ENCODE measurements at places on chromosomes 7 and 10.

GRCh38 chr7:12490107-12490688 is 80.3 kb upstream of the SCIN start:
- DNase-seq = no peak

DNA sequence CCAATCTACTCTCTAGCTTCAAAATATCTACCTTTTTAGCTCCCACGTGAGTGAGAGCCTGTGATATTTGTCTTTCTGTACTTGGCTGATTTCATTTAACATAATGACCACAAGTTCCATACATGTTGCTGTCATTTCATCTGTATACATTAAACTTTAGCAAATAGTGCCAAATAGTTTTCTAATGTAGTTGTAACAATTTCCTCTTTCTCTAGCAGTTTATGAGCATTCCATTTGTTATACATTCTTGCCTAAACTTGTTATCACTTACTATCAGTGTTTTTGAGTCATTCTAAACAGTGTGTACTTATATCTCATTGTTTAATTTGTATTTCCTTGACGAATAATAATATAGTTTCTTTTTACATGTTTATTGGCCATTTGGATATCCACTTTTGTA is 77.2 kb downstream of the NEUROD6 start:
- DNase-seq = no peak

DNA sequence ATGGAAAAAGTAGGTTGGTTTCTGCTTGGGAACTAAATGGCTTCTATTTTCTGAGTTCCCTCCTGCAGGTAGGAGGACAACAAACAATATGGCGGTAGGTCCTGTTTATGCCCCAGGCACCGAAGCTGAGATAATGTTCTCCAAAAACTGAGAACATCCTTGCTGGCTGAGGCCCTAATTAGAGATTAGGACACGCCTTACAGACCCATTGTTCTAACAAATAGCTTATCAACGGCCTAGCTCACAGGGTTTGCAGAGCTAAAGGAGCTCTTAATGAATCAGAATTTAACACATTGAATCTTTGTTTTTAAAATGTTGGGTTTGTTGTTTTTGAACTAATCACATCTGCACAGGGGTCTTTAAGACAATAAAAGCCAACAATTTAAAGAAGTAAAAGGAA is 37.0 kb downstream of the HTR5A start:
- no peak for DNase-seq

DNA sequence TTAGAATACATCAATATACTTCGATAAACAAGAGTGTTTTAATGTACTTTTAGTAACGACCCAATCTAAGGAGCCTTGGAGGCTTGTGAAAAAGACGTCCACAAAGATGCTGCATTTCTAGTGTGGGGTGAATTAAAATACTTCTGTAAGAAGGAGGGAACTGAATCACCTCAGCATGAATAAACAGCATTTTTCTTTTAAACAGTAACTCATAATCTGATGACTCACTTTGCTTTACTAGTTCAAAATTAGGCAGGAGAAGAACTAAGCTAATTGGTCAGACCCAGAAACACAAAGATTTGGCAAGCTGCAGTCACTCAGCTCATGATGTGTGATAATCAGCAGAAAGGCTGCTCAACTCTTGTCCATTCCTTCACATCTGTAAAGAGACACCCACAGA is 24.2 kb downstream of the NCOA4 start:
- no peak for DNase-seq

- DNase-seq = no peak
Observed at GRCh38 chr7:47804767-47805545, 143.3 kb downstream of the PKD1L1 start.

DNA sequence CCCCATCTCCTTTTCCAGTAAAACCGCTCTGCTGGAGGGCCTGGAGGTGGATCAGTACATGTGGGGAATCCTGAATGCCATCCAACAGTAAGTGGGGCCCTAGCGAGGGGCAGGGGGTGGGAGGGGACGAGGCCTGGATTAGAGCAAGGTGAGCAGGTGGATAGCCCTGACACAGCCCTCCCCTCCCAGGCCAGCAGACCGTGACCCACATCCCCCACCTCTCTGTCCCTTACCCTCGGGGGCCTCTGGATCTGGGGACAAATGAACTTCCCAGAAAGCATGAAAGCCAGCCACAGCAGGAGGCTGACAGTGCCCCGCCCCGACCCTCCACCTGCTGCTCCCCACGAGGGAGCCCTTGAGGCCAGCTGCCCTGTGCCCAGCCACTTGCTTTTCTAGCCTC is 41.8 kb upstream of the PPIF start:
- DNase-seq = no peak

DNA sequence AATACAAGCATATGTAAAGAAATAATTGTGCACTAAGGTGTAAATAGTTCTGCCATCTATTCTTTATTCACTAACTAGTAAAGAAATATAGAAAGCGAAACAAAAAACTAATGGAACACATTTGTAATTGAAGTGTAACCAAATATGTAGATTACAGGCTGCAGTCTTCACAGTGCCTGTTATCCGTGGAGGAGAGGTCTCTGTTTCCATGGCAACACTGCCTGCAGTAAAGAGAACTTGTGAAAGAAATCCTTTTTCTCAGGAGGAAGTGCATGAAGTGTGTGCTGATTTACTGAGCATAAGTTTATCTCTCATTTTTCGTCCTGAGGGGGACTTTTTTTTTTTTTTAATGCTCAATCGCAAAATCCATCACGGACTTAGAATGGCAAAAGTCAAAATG is 102.5 kb downstream of the APBB1IP start:
- DNase-seq = no peak

DNA sequence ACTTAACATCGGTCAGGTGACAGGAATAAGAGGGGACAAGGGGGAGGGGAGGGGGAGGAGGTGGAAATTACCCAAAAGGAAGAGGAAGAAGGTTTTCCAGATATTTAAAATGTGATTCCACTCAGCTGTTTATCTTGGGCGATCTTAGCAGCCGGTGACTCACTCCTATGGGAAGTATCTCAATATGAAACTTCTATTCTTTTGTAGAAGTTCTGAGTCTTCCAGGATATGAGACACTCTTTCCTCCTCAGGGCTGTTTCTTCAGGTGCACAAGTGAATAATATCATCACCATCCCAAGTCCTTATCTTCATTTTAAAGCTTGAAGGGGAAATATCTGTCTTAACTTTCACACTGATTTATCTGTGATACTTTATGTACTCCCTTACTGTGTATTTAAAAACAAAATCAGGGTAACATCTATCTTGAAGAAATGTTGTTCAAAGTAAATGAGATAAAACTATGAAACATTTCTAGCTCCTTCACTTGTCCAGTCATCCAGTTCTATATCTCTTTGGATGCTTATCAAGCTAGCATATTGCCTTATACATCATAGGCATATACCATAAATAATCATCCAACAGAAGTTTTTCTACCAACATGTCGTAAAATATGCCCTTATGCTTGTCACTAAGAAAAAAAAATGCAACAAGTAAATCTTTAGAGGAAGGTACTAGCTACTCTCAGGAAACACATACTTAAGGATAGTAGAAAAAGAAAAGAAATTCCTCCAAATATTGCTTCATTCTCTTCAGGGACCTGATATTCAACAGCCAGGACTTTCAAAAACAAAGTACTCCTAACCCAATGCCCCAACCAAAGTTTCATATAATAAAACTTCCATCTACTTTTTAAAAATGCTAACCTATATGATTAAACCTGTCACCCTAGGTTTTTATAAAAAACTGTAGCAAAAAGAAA is 13.7 kb downstream of the DOCK4 start:
- DNase-seq = no peak

GRCh38 chr10:92544296-92544695 is 29.6 kb downstream of the IDE start:
- no peak for DNase-seq

DNA sequence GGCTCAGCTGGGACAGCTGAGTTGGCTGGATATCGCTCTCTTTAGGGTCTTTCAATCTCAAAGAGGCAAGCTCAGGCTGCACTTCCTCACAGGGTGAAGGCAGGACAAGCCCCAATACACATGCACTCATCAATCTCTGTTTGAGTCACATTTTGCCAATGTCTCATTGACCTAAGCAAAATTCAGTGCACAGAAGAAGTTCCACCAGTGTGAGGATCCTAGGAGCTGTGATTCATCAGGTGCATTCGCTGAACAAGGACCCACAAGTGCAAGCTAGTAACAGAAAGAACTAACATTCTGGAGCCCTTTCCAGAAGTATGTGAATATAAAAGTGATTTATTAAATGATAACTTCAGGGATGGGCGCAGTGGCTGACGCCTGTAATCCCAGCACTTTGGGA is 477.2 kb downstream of the GPAM start:
- no peak for DNase-seq

DNA sequence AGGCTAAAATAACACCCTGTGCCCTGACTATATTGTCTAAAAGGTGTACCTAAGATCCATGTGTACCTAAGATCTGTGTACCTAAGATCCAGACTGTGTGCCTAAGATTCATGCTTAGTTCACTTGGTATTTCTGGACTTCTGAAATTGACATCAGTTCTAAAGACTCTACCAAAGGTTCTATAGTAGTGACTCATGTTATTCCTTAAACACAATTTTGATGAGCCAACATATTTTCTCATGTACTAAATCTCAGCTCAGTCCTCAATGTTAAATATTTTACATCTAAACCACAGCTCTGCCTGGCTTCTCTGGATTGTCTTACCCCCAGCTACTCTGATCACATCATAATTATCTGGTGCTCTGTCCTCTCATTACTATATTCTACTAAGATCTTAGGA is 802.3 kb upstream of the SORCS1 start:
- no peak for DNase-seq

DNA sequence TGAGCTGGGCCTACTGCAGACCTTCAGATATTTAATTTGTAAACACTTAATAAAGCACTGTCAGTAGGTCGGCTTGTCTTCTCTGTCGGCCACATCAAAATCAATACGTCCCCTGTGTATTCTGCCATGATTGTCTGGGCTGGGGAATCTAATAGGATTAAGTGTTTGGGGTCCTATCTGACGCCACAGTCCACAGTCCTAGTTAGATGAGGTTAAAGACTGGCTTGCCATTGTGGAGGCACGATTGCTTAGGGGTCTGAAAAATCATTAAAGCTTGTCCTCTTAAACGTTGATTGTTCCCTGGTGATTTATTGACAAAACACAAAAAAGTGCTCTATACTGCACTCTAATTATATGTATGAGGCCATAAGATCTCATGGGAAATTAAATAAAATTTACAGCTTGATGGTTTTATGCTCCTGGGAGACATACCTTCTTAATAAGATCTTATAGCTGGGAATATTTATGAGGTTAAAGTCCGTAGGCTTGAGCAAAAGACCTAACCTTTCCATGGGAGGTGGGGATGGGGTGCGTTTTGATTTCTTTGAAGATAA is 650.3 kb upstream of the GALNT17 start:
- no peak for DNase-seq

DNA sequence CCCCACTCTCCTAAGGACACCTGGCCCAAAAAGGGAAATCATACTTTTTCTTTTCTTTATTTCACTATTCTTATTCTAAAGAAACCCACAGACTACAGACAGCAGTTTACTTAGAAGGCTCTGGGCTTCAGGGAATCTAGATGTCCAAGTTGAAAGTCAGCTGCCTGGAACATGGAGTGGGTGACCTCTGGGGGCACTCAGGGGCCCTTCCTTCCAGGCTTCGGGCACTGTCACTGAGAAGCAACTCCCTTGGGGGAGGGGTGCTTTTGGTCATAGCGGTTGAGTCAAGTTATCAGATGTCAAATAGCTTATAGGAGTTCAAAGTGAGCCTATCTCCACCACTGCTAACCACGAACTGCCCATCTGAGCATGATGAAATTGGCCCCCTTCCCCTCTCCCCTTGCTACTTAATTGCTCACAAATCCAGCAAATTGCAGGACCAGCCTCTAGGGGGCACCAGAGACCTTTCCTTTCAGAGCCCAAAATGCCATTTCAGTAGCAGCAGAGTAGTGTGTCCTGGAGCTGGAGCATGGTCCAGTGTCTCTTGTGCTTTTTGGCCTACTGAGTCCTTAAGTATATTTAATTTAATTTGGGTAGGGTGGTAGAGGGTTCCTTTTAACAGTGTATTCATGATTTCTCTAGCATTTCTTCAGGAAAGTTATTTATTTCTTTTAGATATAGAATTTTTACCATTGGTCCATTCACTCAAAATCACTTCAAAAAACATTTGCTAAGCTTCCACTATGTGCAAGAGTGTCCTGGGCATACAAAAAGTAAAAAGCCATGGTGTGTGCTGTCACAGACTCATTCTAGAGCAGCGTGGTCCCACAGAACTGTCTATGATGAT is 463.8 kb downstream of the KCNMA1 start:
- peak; percentile 67 for DNase-seq

- no peak for DNase-seq
Observed at GRCh38 chr10:11482306-11482705, 129.1 kb downstream of the USP6NL start.

- no peak for DNase-seq
Observed at GRCh38 chr7:50308532-50309385, 4.2 kb downstream of the IKZF1 start.

DNA sequence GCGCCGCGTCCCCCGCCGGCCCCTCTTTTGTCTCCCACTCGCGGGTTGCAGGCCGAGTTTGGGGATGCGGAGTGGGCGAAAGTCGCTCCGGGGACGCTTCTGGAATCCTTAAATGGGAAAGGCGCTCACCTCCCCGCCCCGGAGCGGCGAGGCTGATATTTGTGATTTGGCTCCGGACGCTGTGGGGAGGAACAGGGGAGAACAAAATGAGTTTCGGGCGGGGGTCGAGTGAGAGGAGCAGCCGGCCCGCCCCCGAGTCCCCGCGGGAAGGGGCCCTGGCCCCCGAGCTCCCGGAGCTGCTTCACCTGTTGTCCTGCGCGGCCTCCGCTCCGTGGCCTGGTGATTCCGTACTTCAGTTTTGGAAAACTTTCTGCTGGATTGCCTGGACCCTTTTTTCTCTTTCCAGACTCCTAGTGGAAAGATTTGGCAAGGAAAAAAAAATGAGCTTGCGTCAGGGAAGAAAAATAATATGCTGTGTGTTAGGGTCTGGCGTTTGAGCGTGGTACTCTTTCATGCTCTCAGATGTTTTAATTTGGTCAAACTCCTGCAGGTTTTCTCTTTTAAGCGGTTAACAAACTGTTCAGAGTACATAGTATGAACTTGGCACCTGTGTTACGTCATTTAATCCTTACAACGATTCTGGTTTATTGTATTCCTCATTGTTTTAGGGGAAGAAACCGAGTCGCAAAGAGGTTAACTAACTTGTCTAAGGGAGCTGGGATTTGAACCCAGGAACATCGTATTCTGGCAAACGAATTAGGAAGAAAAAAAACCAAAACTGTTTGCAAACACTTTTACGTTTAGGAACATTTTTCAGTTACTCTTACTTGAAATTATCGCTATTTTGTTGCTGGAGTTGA is 924 bp downstream of the BMPR1A start:
- peak; percentile 68 for DNase-seq

GRCh38 chr7:83976302-83976701 is 218.3 kb downstream of the SEMA3A start:
- no peak for DNase-seq

- no peak for DNase-seq
Observed at GRCh38 chr10:12252882-12253546, 57.0 kb downstream of the CDC123 start.

All from upper lobe of right lung (tissue), 1 donor.